Activated CD4-positive, CD25-positive, alpha-beta regulatory T cell (primary cell): ENCODE measurements at places on chromosomes 5 and 9.

DNA sequence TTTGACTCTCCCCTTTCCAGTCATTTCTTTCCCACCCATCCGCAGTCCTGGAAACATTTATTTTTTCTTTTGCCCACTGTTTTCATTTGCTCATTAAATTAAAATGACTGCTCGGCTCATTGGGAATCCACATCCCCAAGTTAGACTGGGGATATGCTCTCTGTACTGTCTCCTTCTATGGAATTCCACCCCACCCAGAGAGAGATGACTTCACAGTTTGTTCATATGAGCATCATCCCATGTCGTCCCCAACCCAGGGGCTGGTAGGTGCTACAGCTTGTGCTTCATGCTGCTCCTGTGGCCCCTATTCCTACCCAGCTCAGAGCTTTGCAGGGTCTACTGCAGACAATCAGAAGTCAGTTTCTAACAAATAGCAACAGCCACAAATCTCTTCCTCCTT is 16.5 kb upstream of the RARS1 start:
- no peak for DNase-seq

- no peak for DNase-seq
Observed at GRCh38 chr9:37105234-37105633, 15.1 kb upstream of the ZCCHC7 start.

GRCh38 chr5:162811071-162811470 is 626.3 kb upstream of the CCNG1 start:
- no peak for DNase-seq

DNA sequence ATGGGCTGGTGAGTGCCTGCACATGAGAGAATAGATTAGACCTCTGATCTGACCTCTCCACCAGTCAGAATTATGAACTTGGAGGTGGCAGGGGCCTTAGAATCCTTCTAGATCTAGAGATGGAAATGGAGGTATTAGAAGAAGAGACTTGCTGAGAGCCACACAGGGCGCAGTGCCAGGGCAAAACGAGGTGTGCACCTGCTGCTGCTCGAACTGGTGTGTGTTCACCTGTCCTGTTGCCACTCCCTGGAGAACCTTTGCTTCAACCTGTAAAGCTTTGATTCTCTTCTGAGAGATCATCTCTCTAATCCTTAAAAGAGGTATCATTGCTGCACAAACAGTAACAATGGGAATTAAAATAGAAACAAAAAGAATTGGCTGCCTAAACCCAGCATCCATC is 24.9 kb downstream of the FRMPD1 start:
- no peak for DNase-seq

- DNase-seq, result no peak
Observed at GRCh38 chr5:96259151-96259772, 173.8 kb downstream of the PCSK1 start.

DNA sequence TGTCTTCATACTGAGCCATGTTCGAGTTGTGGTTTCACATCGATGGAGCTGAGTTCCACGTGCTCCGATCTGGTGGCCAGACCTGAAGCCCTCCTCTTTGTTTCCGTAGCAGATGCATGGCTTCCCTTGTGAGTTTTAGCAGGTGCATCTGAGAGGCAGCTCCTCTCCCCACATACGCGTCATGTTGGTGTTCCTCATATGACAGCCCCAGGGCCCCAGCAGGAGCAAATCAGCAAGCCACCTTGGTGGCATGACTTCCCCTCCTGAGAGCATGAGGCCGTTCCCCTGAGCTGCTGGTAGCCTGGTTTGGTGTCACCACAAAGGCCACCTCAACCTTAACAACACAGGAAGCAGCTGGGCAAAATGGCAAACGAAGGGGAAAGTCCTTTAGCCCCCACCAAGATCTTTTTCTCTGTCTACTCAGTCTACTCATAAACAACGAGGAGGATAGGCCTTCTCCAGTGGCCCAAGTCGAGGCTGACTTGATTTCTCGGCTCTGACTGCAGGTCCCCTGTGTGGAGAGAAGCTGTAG is 5.9 kb downstream of the CYFIP2 start:
- DNase-seq, result peak; percentile 68

- DNase-seq, result no peak
Observed at GRCh38 chr5:170387775-170388639, 1.2 kb downstream of the KCNMB1 start.

GRCh38 chr5:36705055-36705454 is 98.6 kb downstream of the SLC1A3 start:
- DNase-seq, result no peak

DNA sequence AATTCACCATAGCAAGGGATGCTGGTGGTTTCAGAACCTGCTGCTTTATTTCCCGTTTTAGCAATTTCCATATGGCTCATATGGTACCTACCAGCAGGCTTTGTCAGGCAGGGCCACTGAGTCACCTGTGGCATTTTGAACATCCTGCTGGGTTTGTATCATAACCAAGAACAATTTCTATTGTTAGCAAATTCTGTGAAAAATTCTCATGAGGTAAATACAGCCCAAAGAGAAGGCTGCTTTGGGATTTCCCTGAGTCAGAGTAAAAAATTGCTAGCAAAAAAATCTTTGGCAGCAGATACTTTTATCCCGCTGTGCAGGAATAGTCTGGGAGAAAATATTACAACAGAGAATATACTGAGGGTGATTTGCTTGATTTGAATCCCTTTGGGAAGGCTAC is 52.7 kb downstream of the PRR16 start:
- DNase-seq, result no peak

- no peak for DNase-seq
Observed at GRCh38 chr5:6036006-6036405, 342.3 kb downstream of the MED10 start.

DNA sequence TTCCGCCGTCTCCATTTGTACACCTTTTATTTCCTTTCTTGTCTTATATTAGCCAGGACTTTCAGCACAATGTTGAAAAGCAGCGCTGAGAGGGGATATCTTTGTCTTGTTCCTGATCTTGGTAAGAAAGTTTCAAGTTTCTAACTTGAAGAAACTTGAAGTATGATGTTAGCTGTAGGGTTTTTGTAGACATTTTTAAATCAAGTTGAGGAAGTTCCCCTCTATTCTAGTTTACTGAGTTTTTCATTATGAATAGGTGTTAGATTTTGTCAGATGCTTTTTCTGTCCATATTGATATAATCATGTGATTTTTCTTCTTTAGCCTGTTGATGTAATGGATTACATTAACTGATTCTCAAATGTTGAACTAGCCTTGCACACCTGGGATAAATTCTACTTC is 425.7 kb downstream of the PIK3R1 start:
- DNase-seq, result no peak

DNA sequence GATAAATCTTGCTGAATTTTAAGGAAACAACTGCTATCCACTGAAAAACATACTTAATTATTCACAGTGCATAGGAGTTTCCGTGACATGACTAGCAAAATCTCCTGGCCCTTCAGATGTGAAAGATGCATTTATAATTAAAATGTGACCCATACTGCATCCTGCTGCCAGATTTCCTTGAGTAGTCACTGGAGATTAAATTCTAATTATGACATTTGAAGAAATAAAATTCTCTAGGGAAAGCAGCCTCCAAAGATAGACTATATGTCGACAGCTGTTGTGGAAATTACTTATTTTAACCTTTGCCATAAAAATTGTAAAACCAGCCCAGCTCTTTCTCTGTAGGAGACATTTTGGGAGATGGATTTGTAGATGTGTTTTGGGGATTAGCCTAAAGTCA is 193.6 kb upstream of the SMC2 start:
- no peak for DNase-seq

DNA sequence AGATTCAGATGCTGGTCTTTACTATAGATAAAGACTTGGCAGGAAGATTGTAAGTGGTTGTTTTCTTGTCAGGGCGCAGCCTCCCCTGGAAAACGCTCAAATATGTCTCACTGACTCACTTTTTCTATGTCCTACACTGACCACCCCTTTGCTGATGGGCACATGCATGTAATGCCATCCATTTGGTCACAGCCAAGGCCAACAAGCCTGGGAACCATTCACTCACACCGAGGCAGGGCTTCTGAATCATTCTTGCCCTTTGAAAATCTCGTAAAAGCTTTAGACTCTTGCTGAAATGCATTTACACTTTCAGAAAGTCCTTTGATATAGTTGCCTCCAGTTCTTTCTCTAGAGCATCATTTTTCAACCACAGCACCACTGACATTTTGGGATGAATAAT is 249.4 kb downstream of the ACTL7B start:
- no peak for DNase-seq

DNA sequence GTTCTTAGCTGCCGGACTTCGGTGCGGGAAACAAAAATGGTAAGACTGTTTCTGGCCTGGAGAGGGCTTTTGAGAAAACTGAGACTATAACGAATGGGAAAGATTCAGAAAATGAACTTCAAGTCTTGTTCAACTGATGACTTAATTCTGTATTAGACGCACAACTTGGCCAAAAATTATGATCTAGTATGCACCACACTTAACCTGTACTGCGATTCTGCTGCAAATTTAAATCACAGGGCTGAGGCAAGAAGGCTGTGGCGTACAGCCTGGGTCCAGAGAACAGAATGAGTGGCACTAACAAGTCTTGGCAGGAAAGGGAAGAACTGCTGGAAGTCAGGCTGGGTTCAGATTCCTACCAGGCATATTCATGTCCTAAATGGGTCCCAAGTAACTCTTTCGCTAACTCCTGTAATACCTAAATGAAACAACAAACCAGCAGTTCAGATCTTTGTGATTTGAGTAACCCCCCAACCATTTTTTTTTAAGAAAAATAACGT is 781 bp upstream of the COL23A1 start:
- DNase-seq, result no peak

DNA sequence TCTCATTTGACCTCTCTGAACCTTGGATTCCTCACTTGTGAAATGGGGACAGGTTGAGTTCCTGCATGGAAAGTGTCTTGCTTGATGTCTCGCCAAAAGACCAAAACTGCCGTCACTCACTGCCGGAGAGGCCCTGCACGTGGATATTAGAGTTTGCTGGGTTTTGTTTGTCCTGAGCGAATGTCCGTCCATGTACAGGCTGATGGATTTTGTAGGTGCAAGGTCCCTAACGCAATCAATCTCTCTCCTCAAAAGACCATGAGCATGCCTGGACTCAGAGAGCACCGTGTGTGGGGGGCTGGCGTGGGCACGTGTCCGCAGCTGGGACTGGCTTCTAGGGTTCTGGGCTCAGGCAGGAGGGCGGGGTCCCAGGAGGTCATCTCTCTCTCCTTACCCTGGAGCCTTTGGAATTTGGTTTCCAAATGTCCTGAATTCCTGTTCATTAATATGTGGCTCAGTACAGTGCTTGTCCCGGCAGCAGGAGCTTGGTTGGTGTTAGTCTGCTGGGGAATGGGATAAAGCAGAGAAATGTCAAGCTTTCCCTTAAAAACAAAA is 146.0 kb upstream of the IER5L start:
- DNase-seq, result no peak

DNA sequence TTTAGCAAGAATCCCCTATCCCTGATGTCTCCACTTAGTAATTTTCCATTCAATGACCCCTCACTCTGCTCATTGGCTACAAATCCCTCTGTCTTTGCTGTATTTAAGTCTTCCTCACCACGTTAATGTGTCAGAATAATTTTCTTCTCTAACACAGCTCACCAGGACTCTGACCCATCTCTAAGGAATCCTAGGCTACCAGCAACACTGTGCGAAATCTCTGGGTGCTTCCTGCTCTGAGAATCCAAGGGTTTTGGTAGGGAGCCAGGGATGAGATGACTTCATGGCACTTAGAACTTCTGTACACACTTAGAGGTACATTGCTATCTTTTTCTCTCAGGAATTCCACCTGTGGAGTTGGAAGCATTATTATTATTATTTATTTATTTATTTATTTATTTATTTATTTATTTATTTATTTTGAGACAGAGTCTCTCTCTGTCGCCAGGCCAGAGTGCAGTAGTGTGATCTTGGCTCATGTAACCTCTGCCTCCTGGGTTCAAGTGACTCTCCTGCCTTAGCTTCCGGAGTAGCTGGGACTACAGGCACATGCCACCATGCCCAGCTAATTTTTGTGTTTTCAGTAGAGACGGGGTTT is 53.5 kb downstream of the FOXI1 start:
- DNase-seq, result no peak

- peak; percentile 47 for DNase-seq
Observed at GRCh38 chr5:173972925-173973615, 15.9 kb upstream of the C5orf47 start.

GRCh38 chr5:23352446-23352845 is 155.0 kb upstream of the PRDM9 start:
- no peak for DNase-seq

DNA sequence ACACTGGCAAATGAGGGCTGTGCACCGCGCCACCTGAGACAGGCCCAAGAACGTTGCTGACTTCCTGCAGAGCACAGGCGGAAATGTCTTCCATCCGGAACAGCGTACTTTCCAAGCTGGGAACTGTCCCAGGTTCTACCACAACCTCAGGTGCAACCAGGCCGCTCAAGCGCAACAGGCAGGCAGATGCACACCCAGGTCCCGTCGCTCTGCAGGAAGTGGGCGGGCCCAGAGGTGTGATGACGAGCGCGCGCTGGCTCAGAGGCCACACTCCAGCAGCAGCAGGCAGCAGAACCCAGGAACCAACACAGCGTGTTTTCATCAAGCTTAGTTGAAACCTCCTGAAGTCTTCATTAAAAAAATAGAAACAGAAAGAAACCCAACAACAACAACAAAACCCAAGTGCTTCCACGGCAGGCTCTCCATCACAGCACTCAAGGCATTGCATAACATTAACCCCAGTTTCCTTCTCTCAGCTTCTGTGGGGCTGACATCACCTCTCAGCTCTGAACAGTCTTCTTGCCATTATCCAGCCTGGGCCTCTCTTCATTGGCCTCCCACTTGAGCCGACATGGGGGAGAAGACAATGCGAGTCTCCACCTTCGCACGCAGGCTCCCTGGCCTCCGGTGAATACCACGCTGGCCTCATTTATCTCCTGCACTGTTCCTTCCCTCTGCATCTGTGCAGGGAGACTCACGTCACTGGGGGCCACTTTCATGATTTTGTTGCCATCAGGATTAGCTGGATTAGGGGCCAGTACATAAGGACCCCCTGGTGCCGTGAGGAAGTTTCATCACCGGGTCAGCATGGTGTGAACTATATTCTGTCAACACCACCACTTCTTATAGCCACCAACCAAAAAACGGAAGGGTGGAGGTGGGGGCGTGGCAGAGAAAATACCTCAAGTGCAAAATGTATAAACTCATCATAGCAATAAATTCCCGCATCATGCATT is 22.1 kb downstream of the PTCH1 start:
- peak; percentile 46 for DNase-seq

- DNase-seq, result no peak
Observed at GRCh38 chr5:369151-369868, 47.8 kb downstream of the AHRR start.

DNA sequence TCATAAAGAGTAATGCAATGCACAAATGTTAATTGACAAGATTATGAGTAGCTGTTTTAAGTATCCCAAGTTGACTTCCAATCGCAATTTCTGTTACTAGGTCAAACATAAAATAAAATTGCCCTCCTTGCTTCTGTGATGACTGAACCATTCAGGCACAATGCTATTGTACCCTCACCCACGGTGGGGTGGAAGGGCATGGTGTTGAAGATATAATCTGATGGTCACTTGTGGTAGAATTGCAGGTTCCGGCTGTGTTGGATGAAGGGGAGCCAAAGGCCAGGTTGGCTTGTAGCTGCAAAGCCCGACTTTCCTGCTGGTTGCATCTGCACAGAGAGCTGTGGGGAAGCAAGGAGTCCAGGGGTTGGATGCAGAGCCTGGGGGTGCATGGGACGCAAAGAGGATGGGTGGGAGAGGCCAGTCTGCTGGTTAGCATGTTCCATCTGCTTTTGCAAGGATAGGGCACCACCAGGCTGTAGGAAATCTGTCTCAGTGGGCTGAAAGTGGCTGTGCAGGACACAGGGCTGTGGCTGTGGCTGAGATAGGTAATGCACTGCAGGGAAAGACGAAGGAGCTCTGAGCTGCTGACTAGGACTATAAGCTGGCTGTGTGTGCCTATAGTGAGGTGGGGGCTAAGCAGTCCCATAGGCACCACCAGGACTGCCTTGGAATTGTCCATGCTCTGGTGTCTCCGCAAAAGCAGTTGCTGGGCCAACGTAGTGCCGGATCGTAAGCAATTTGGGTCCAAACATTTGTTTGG is 31.5 kb upstream of the PUM3 start:
- DNase-seq, result no peak
